GM12892 (cell line): ENCODE measurements at places on chromosomes 3 and 15.

DNA sequence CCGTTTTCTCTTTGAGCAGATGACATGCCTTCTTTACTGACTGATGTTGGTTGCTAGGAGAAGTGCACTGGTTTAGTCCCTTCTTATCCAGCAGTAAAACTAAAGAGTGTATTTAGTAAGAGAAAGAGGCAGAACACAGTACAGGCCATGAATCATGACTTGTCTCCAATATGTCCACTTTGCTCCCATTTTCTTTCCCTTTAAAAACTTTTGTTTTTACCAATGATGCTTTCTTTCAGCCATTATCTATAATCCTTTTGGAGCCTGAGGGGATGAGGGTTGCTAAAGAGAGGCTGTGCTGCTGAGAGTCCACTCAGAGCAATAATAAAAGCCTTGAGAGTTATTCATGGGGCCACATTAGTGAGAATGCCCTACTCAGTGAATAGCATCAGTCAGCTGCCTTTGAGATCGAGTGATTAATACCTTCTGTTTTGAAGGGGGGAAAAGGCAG lies 12.2 kb downstream of the ROBO2 start:
- DNase-seq, result no peak

DNA sequence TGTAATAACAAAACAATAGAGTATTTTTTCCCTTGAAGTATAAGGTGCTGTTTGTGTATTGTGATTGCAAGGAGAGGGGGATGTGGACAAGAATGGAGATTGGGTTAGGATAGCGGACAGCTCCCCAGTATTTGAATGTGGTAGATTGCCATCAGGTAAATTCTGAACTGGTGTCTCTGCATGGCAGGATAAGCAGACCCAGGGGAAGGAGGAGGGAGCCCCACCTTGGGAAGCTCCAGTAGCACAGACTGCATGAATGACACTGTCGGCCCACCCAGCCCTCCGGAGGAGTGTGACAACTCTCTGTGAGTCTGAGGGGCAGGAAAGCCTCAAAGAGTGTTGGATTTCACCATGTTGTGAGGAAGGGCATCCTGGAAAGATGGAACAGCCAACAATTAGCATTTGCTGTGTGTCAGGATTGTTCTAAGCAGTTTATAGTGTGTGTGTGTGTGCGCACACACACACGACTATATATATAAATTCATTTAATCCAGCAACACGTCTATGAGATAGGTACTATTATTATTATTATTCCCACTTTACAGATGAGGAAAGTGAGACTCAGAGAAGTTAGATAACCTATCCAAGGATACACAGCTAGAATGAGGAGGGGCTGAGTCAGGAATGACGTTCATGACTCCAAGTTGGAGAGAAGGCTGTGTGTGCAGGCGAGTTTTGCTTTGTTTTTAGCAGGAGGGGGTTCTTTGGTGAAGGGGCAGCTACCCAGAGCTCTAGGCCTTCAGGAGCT lies 63.4 kb upstream of the LCTL start:
- DNase-seq, result no peak

GRCh38 chr15:69323893-69324430 lies 25.2 kb downstream of the PAQR5 start:
- no peak for DNase-seq

GRCh38 chr3:195102609-195103467 lies 168.1 kb downstream of the XXYLT1 start:
- DNase-seq, result no peak

GRCh38 chr3:13420831-13421765 lies 976 bp upstream of the NUP210 start:
- peak; percentile 52 for DNase-seq

DNA sequence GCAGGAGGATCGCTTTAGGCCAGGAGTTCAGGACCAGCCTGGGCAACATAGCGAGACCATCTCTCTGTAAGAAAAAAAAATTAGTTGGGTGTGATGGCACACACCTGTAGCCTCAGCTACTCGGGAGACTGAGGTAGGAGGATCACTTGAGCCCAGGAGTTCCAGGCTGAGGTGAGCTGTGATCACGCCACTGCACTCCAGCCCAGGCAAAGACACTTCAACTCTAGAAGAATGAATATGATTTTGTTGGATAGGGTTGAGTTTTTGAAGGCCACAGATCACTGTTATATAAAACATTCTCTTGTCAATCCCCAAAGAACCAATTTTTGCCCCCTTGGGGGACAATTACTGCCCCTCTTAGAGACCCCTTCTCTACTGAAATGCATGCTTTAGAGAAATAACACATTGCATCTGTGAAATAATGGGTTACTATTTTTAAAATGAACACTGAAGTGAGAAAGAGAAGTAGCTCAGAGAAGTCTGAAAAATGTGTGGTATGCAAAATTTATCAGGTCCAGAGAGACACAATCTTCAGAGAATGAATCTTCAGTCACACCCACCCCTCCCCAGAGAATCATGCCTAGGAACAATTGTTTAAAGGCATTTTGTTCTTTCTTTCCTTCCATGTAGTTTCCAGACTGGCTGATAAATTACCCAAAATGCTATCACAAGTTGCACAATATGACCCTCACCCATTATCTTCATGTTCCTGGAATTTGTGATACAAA lies 42.7 kb downstream of the METTL6 start:
- no peak for DNase-seq

- DNase-seq, result no peak
These were observed 9.3 kb downstream of the COLQ start for GRCh38 chr3:15512166-15512565.

- DNase-seq, result no peak
These were observed 34.6 kb downstream of the GNB4 start for GRCh38 chr3:179416681-179417080.

- DNase-seq, result no peak
These were observed 129.8 kb downstream of the DLG1 start for GRCh38 chr3:197168606-197169005.

GRCh38 chr3:132395126-132395525 lies 22.2 kb upstream of the DNAJC13 start:
- DNase-seq, result no peak

DNA sequence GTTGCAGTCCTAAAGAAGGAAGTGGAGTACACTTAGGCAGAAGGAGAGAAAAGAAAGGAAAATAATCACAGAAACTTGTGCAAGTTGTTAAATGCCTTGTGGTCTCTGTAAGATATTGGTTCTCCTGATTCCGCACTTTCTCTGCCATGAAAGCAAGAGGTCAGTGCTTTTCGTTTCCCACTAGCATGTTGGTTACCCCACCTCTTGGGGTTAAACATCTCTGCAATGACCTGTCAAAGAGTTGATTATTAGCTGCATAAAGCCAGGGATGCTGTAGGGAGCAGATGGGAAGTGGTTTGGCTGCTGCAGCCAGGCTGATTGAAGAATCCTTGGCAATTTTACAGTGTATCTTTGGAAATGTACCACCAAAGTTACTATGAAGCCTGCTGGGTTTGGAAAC lies 33.3 kb downstream of the ZNF609 start:
- no peak for DNase-seq

DNA sequence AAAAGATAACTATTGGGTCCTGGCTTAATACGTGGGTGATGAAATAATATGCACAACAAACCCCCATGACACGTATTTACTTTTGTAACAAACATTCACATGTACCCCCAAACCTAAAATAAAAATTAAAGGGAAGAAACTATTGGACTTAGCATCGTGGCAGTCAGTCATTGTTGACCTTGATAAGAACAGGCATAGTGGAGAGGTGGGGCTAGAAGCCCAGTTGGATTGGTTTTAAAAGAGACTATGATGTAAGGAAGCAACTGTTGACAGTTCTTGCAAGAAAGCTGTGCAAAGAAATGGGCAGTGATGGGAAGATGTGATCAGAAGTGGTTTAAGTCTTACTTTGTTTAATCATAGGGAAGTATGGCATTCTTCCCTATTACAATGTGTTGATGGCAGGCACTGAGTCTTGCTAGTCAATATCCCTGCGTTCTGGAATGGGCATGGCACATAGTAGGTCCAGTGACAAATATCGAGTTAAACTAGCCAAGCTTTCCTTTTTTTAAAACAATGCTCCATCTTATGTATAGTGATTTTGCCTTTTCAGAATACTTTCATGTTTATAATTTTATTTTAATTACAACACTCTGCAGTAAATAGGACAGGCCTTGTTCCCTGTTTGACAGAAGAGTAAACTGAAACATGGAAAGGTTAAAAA lies 37.9 kb downstream of the CAPN7 start:
- DNase-seq, result no peak

DNA sequence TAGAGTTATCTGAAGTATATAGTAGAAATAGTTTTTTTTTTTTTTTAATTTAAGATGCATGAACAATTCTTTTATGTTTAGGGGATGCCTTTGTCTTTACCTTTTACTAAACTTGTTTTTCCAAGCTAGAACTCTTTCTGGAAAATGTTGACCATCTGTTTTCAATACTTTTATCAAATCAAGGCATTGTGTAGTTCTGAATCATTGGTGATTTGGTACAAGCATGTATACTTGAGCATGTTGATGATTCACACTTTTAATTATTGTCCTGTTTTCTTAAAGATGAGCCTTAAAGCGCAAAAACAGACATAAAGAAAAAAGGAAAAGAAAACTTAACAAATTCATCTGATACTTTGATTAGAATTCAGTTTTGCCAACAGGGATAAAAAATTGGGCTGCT lies 28.3 kb downstream of the PDCD6IP start:
- no peak for DNase-seq

GRCh38 chr3:25455441-25456132 lies 27.5 kb downstream of the RARB start:
- DNase-seq, result no peak

DNA sequence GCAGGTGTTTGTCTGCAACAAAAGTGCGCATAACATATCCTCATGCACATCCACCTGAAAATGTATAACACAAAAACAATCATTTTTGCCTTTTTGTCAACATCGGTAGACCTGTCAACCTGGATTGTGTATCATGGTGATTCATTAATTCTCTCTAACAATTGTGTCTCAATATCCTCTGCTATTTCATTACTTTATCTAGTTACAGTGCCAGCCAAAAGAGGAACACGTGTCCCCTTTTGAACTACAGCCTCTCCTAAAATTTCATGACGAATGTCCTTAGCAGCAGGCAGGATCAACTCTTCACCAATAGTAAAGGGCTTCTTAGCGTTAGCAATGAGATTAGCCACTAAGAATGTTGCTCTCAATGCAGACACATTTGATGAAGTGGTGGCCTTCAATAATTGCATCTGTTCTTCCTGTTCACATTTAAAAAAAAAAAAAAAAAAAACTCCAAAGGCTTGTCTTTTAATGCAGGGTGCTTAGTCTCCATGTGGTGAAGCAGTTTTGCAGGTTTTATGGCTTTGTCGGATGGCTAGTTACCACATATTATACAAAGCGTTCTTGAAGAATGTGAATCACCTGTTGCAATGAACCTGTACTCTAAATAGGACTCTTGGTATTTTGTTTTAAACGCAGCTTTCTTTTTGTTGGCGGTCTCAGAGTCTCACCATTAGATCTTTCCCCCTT lies 45.7 kb upstream of the MCTP2 start:
- no peak for DNase-seq
